ENCODE measurements at places on chromosomes 2 and 18.

DNA sequence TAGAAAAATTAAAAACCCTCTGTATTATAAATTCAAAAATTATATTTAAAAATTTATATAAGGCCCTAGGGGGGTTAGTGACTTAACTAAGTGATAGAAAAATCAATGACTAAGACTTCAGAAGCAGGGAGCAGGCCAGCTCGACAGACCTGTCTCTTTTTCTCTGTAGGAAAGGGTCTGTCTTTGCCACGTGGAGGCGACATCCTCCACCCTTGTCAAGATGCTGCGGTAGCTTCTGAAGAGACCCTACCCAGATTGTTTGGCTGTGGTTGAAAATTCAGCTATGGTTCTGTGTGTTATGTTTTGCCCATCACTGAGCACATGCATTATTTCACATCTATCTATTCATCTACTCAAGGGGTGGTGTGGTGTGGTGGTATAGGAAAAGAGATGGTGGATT, 8.2 kb upstream of the SLC4A3 start:
- no peak for DNase-seq

DNA sequence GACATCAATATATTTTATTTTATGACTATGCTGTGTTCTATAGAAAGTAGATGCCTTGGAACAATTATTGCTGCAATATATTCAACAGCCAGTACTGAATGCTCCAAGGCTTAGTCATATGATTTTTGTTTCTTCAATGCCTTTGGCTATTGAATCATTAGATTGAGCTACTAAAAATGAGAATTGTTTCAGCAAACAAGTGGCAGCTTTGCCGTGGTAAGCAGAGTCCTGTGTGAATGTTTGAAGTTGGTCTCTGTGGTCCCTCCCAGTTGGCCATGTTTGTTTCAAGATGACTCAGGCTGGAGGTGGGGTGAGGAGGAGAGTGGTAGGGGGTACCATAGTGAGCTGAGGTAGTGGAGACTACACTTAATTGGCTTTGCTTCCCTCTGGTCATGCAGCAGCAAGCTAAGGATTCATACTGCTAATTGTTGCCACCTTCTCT, 198.6 kb upstream of the EPAS1 start:
- DNase-seq = no peak

DNA sequence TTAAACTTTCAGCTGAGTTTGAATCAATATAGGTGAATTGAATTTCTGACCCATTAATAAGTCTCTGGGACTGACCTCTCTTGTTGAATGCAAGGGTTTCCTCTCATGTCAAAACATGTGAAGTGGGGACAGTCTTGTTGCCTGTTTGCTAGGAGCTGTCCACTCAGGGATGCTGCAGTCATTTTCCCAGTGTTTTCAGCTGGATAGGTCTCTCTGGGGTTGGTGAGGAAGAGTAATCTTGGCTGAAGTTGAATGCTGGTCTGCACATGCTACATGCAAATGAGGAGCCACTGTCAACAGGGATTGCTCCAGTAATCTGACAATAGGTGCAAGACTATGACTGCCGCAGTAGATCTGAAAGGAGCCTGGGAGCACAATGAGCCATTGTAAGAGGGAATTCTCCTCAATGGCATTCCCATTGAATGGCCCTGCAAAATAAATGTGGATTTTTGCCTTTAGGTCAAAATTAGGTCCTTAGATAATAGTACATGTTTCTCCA, 34.1 kb upstream of the IL1RL1 start:
- no peak for DNase-seq

DNA sequence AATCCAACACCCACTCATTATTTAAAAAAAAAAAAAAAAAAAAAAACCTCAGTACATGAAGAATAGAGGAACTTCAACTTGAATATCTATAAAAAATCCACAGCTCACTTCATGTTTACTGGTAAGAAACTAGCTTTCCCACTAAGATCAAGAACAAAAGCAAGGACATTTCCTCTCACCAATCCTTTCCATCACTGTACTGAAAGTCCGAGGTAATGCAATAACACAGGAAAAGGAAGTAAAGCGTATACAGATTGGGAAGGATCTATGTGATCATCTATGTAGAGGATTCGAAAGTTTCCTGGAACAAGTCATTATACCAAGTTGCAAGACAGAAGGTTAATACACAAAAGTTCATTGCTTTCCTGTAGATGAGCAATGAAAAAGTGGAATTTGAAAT, 63.2 kb downstream of the ROCK2 start:
- DNase-seq = no peak

DNA sequence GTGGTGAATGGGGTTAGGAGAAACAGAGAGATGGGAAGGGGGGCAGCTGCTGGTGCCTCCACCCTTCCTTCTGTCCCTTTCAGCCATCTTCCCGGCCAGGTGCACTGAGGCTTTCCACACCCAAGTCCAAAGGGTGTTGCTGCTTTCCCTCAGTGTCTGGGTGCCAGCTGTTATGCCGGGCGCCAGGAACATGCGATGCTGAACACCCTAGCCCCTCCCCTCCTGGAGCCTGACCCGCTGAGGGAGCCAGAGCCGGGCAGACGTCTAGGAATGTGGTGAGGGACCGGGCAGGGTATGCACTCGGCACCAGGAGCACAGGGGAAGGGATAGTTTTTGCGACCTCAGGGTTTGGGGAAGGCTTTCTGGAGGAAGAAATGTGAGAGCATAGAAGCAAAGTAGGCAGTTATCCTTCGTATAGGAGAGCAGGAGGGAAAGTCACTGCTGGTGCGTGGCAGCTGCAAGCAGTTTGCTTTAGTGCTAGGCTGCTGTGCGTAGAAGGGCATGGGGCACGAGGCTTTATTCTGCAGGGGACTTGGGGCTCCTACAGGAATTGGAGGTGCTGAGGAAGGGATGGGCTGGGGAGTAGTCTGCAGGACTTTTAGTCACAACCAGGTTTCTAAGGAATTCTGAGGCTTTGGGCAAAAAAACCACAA, 147.7 kb downstream of the TSN start:
- peak; percentile 55 for DNase-seq

DNA sequence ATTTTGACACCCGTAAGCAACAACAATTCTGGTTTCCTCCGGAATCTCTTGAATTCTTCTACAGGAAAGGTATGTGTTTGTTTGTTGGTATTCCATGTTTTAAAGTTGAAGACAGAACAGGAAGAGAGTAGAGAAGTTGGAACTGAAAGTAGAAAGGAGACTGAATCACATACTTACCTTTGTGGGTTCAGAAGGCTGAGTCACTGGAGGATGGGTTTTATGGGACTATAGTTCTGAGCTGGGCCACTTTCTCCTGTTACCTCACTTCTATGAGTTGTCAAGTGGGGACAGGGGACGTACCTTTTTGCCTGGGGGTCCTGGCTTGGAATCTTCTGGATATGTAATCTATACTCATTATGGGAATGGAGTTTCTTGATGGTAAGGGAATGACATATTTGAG, 40.9 kb downstream of the KDM3A start:
- DNase-seq = no peak

GRCh38 chr18:50849419-50849821, 29.5 kb upstream of the ME2 start:
- DNase-seq = no peak

DNA sequence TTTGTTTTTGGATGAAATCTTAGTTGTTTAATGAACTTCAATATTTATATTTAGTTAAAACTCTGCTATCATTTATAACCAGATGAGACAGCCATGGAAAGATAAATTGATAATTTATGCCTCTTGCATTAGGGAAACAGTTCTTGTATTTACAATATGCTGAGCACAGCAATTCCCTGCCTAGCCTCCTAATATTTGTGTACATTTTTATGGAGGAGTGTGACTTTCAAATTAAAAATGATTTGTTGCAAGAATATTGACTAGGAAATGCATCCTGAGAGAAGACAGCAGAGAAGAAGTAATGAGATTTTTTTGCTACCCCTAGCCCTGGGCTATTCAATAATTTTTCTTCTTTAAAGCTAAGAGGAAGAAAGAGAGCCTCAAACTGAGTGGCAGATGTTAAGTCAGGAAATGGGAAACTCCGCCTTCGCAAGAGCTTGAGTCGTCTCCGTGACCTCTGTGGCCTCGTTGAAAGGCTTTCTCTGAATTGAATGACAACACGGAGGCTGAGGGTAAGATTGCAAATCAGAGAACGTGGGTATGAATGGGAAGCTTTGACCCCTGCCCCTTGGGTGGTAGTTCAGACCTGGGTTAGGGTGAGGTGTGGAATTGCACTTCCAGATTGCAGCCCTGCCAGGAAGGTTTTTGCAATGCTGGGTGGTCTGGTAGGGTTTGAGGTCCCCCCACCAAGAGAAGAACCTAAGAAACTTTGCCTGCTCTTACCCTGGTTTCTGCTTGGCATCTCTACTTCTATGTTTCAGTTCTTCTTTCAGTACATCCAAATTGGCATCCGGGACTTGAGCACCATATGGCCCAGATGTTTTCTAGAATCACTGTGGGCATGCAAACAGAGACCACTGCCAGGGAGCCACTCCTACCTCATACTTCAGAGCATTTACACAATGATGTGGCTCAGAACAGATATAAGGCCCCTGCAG, 210.3 kb upstream of the RBMS1 start:
- no peak for DNase-seq

DNA sequence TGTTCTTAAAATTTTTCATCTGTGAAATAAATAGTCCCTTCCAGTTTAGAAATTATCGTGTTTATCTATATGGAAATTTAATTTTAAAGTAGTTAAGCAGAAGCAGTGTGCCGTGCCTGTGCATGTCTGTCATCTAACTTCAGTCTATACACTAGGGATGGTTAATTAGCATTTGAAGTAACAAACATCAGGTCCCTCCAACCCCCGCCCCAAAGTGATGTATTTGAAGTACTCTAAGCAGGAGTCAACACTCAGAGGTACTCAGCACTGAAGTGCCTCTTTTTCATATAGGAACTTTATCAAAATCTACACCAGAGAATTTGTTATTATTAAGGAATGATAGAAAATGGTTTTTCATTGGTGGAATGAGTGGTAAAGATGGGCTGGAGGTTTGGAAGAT, 33.0 kb downstream of the LANCL1 start:
- DNase-seq = no peak

DNA sequence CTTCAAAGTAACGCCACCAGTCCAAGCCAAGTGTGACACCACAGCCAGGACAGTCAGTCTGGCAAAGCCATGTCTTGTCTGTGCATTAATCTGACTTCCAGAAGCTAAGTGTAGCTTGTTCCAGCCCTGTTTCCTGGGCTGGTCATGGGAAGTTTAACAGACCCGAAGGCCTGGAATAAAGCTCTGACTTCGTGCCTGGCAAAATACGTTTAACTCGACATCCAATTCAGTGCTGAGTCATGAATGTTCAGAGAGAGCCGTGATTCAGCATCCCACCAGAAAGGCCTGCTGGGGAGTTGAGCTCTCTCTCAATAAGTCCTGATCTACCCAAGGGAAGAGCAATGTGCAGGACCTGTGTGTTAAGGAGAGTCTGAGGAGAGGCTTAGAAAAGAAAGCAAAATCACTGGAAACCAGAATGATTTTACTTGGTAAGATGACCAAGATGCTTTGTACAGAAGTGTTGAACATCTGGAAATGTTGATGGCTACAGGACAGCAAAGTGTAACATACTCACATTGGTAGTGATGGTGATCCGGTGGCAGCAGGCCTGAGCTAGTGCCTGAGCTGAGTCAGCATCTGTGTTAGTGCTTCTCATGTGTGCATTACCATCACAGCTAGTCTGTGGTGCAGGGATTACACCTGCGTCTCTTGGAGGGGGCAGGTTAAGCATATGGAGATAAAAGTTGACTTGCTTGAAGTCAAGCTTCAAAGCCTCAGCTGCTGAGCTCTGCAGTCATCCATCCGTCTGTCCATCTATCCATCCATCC, 743.7 kb upstream of the HS6ST1 start:
- no peak for DNase-seq

DNA sequence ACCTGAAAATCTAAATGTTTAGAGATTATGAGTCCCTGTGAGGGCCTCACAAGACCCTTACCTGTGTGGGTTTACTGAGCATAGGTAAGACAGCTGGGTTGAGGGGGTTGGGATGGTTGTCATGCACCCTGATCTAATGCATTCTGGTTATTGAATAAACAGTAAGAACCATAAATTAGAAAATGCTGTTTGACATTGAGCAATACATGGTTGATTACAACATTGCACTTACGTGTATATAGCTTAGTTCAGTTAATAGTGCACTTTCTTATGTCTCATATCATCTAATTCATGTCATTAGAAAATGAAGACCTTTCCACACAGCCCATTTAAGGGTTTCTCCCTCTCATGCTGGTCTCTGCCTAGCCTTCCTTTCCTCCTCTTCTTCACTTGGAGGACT, 253.5 kb upstream of the ATP5MC3 start:
- no peak for DNase-seq

DNA sequence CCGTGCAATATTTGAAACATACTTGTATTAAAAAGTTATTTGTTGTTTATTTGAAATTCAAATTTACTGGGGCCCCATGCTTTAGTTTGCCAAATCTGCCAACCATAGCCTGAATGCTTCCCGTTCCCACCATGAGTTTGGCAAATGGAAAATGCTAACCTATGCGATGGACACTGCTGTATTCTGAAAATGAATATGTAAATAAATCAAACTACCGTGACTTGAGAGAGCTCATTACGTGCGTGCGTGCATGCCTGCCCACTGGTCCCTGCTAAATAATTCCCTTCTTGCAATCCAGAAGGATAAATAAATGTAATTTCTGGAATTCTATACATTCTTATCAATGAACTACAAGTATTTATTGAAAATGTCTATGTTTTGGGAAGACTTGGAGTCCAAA, 3.2 kb downstream of the BOD1L2 start:
- DNase-seq = no peak
